Stimulated activated CD4-positive, alpha-beta T cell treated with anti-CD3 and anti-CD28 coated beads, Interleukin-12 subunit alpha, Interleukin-12 subunit beta, amount 100 ng/mL, for 24 hours (primary cell): ENCODE measurements at places on chromosomes 6 and 20.
A peak's percentile ranks its signal among the peaks of the same experiment; 100 is the strongest.

DNA sequence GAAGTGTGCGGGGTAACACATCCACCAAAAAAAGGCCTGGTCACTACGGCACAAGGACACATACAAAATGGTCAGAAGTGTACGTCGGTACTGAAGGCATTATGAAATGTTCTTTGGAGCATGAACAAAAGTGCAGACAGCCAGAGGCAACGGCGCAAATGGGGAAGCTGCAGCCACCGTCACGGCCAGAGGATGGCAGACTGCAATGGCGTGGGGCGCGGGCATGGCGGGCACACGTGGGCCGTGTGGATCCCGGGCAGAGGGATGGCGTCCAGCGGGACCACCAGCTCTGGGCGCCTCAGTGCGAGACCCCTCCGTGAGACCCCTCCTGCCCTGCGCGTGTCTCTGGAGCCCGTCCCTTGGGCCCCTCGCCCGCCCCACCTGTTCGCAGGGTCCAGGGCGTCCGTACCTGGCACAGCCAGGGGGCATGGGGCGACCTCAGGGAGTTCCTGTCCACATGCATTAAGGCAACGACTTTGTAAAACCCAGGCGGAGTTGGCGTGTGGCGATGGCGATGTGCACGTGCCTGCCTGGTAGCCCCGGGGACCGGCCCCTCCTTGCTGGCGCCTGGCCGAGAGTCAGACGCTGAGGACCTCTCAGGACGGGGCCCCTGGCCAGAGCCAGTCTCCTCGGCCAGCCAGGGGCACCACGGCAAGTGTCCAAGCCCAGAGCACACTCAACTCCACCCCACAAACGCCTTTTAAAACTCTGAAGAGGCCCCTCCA is 39.5 kb upstream of the CHRNA4 start:
- no peak for DNase-seq

- DNase-seq = no peak
These were observed 132.8 kb downstream of the TINAG start for GRCh38 chr6:54441020-54441419.

- no peak for DNase-seq
These were observed 20.4 kb upstream of the ZNF318 start for GRCh38 chr6:43389730-43390295.

DNA sequence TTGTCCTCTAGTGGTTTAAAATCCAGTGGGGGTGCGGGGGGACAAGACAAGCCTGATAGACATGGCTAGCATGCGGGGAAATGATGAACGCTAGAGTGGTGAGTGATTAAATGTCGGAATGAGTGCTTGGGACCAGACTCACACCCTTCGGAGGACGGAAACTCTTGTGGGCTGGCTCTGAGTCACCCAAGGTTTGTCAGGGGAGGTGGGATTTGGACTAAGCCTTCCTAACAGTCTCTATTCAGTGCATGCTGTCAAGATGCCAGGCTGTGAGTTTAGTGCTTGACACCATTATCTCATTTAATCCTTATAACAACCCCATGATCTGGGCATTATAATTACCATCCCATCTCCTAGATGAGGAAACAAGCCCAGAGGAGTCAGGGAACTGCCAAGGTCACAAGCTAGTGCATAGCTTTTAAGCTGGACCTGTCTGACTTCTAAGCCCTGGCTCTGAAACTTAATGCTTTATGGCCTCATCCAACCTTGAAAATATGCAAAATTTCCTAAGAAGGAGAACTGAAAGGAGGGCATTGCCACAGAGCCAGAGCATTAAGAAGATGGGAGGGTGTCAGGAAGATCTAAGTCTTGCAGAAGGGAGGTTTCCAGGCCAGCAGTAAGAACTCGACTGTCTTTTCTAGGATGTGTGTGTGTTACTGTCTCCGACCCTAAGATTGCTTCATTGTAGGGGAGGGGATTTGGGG is 168.7 kb upstream of the LRFN2 start:
- DNase-seq = no peak

- no peak for DNase-seq
These were observed 38.8 kb downstream of the UNC5CL start for GRCh38 chr6:41000248-41000647.

DNA sequence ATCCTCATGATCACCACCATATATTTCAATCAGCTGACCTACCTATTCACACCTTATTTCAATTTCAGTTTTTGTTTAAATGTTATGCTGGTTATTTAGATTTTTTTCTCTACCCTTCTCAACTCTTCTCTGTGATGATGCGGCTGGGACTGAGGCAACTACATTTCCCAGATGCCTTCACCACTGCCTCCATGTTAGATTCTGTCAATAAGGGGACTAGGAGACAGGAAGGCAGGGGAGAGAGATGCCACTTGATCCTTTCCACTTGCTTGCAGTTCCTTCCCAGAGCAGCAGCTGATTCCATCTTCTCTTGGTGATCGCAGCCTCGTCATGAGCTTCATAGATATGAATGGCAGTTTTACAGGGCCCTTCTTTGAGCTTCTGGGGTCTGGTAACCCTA is 33.5 kb upstream of the POU3F2 start:
- no peak for DNase-seq

GRCh38 chr6:79874531-79875134 is 72.7 kb downstream of the ELOVL4 start:
- no peak for DNase-seq

GRCh38 chr6:7747901-7748504 is 22.1 kb downstream of the BMP6 start:
- no peak for DNase-seq

- DNase-seq = peak; percentile 28
These were observed 302.7 kb upstream of the ZFP64 start for GRCh38 chr20:52494244-52494643.

GRCh38 chr20:45117581-45117980 is 2.6 kb upstream of the WFDC5 start:
- no peak for DNase-seq

DNA sequence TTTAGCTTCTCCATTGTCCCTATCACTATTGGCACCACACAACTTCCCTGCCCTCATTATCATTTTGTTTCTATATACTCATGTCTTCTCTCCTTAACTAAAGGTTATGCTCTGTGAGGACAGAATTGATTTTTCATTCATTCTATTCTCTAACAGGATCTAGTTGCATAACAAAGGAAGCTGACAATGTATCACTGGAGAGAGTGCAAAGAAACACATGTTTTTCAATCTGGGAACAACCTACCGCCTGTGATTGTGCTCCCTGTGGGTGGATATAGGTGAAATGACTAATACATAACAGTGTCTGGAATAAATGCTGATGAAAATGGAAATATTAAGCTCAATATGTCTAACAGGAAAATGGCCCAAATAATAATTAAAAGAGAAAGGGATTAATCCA is 56.6 kb downstream of the COL12A1 start:
- no peak for DNase-seq

GRCh38 chr20:1566701-1567100 is 9.2 kb upstream of the SIRPD start:
- no peak for DNase-seq

DNA sequence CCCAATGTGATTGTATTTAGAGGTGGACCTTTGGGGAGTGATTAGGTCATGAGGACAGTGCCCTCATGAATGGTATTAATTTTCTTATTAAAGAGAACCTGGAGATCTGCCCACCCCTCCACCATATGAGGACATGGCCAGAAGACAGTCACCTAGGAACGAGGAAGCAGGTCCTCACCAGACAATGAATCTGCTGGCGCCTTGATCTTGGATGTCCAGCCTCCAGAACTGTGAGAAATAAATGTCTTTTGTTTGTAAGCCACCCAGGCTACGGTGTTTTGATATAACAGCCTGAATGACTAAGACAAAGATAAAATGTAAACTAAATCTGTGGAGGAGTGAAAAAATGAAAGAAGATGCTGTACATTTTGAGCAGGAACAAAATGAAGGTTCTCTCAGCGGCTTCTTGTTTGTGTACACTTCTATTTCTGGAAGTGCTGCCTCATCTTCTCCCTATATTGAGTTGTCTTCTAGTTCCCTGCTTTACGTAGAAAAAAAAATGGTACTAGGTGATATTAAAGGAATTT is 1.5 kb upstream of the IPCEF1 start:
- DNase-seq = no peak

DNA sequence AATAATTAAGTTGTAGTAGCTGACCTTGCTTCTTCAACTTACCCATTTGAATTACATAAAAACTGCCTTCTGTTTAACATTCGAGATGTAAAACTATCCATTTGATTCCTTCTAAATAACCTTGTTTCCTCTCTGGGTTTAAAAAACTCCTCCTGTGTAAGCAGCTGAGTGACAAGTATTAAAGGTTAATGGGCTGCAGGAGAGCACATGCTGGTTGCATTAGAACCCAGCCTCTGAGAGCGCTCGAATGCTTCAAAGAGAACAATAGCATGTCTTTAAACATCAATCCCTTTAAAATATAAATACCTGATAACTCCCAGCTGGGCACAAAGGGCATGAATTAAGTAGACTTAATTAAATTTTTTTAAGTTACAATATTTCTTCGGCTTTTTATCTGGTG is 215.8 kb downstream of the EYA4 start:
- DNase-seq = no peak

DNA sequence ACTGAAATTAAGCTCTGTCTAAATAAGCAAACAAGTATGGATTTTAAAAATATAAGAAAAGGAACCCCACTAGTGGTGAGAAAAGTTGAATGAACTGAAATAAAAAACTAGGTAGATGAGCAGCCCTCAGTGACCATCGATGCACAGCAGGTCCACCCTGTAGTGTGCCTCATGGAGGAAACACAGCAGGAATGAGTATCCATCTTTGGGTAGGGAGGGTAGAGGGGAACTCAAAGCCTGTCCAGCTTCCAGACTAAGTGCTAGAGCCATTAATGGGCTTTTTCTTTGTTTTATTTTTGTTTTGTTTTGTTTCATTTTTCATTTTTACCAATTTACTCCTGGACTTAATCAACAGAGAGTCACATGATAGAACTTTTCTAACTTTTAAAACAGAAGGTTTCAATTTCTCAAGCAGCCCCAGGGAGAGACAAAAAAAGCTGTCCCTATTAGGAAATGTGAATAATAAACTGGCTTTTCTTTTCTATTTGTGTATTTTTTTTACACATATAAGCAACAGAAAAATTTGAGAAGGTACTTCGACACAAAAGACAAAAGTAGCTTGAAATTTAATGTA is 700.6 kb downstream of the HACE1 start:
- DNase-seq = no peak

GRCh38 chr6:83514466-83514865 is 2.1 kb downstream of the PRSS35 start:
- DNase-seq = no peak

DNA sequence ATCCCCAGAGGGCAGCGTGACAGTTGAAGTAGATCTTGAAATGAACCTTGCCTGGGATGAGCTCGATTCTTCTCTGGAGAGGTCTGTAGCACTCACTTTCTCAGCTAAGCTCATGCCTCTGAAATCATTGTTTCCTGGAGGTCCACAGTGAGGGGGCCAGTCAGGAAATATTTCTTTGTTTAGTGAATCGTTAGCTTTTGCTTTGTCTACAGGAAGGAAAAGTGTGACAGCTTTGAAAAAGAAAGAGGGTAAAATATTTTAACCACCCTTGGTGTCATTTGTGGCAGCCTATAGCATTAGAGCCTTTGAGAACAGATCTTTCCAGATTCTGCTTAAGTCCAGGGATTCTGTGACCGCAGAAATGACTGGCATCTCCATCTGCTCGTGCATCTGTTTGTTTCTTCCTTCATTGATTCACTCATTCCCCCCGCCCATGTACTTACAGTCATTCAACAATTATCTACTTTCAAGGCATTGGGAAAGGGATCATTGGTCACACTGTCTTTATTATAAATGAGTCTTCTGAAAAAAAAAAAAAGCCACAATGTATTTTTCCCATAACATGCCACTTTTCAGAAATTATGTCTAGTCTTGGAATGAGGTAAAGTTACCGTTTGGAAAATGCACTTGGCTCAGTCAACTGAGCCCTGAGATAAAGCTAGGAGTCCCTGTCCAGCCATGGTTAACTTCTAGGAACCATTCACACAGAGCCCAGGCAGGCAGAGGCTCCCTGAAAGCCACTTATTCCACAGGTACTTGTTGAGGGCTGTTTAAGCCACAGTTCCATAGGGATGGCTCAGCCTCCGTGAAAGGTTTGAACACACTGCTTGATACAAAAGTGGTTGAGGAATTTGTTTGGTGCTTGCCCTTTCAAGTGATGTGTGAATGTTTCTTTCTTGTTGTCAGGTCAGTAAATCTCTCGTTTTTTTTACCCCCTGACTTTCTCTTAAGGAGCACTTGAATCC is 86.0 kb downstream of the TIAM2 start:
- DNase-seq = no peak

- DNase-seq = no peak
These were observed 24.8 kb downstream of the RRBP1 start for GRCh38 chr20:17657079-17657825.

DNA sequence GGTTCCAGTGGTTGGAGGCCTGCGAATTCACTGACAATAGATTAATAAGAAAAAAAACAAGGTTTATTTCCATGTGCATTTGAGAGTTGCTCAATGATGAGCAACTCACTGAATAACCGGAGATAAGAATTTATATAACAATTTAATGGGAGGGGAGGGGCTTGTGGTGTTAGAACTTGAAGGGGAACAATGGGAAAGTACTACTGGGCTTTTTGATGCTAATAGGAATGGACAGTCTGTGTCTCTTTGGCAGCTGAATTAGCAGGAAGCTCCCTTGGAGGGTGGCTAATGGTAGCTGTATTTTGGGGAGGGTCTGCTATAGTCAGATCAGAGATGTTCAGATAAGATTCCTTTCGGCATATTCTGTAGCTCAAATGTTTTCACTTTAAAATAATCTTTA is 62.4 kb upstream of the GMDS start:
- no peak for DNase-seq

DNA sequence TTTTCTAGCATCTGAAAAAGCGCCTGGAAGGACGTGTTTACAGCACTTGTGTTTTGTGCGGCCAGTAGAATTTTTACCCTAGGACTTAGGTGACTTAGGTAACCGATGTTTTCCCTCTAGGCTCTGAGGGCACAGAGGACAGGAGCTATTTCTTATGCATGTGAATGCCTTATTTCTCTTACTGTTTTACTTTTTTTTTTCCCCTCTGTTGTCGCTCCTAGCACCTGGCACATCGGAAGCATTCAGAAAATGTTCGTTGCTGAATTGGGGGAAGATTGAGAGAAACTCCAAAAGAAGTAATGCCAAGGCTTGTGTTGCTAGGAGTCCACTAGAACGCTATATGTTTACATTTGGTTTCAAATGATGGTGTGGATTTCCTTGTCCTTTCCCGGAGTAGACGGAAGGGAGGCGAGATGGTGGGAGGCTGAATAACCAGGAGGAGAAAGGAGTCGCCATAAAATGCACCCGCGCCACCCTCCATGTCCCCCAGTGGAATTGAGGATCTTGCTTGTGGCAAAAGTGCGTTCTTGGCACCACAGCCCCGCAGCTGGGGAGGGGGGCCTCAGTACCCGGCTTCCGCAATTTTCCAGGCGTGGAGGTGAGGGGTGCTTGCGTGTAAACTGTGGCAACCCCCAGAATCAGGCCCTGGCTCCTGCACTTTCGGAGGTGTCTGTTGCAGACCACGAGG is 6.9 kb downstream of the OLIG3 start:
- no peak for DNase-seq

GRCh38 chr6:110799189-110799588 is 16.1 kb downstream of the CDK19 start:
- DNase-seq = no peak

GRCh38 chr20:49851991-49852390 is 39.4 kb downstream of the SLC9A8 start:
- no peak for DNase-seq

GRCh38 chr6:16756660-16757255 is 4.5 kb downstream of the ATXN1 start:
- no peak for DNase-seq
